GM12865 (cell line): ENCODE measurements at places on chromosomes 6 and 20.

GRCh38 chr6:35453236-35453635 lies 1.1 kb downstream of the FANCE start:
- no peak for DNase-seq

DNA sequence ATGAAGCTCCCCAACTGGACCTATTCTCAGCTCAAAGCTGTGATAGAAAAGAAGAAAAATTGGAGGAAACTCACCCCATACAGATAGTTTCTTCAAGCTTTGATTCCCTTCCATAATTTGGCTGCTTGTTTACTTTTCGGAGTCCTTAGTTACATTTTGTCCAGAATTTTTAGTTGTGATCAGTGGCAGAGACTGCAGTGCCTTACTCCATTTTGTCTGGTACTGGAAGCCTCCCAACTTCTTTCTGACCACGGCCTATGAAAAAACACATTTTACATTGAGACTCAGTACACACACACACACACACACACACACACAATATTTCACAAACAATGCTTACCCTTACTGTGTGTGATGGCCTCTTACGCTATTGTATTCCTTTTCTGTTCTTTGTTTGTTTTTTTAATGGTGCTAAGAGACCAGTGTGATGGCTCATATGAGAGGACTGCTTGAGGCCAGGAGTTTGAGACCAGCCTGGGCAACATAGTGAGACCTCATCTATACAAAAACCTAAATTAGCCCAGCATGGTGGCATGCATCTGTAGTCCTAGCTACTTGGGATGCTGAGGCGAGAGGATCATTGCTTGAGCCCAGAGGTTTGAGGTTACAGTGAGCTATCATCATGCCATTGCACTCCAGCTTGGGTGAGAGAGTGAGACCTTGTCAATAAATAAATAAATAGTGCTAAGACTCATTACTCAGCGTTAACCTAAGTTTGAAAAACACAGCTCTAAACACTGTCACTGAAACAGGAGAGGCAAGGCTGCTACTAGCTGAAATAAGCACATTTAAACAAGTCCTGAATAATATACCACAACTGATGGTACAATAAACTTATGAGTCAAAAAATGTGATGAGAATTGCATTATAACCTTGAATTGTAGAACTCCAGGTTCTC lies 13.8 kb upstream of the RNF8 start:
- DNase-seq = no peak

DNA sequence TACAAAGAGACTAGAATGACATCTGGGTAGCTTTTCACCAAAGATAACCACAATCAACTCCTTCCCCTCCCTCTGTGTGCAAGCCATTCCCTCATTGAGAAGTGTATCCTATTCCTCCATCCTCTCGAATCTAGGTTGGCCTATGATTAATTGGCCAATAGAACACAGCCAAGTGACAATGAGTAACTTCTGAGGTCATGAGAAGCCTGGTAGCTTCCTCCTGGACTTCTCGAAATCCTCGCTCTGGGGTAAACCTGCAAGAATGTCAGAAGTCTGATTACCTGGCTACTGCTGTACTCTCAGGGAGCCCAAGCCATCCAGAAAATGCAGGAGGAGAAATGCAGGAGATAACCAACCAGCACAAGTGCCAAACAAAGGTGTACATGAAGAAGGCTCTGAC lies 13.1 kb downstream of the ARHGAP18 start:
- no peak for DNase-seq

GRCh38 chr20:56833427-56833826 lies 204.3 kb downstream of the TFAP2C start:
- DNase-seq = no peak

- DNase-seq = no peak
Measured at GRCh38 chr6:14641423-14642135, 524.0 kb downstream of the CD83 start.

DNA sequence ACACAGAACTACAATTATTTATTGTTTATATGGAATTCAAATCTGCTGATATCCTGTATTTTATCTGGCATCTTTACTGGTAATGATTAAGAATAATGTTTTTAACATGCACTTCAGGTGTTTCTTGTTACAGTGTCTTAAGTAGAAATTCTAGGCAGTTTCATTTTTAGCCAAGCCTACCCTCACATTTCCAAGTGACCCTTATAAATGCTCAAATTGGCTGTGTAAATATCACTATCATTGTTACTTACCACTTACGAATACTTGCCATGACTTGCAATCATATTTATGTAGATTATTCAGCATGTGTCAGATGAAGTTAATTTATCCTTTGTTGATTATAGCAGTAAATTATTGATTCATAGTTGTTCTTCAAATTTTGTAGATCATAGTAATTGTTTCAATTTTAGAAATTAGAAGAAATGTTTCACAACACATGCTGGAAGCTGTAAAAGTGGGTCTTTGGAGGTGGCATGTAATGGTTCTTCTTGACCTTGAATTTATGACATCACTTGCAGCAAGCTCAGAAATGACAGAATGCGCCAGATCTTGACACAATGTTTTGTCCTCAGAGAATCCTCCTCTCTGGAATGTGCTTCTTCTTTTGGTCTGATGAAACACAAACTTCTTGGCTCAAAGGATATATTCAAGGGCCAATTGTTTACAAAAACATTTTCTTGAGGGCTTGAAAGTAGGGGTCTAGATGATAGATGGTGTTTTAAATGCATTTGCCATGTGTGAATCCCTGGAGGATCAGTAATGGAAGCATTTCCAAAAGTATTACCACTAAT lies 471.8 kb downstream of the COL12A1 start:
- DNase-seq = no peak
